ENCODE measurements at places on chromosomes 3 and 15.

DNA sequence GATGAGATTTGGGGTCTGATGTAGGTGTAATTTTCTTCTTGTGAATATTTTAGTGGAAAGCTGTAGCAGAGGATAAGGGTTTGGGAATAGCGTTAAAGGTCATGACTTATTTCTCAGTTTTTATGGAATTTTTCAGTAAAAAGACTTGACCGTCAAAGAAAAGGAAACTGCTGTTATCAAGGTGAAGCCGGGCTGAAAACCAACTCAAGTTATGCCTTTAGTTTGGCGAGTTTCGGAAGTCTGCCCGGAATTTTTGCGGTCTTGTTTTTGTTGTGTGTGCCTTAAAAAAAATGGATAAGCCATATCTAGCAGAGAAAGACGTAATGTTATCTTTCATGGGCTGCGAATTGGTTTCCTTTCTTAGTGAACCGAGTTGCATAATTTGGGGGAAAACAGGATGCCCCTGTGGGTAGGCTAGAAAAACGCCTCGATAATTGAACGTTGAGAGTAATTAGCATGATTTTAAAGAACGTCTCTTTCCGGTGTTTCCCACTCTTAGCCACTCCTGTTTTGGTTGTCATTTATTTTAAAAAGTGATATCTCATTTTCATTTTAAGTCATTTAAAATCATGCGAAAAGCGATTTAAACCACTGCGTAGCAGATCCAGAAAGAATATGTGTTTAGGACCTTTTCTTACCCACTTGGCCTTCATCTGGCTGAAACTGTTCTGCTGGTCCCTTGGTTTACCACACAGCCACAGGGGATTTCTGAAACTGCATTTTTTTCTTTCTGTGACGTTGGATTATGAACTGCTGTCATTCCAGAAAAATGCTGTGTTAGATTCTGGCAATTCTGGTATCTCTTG is 1.1 kb downstream of the NFKBIZ start:
- peak; percentile 81 for DNase-seq

GRCh38 chr3:171832989-171833388 is 10.2 kb upstream of the TMEM212 start:
- no peak for DNase-seq

GRCh38 chr3:2061360-2061759 is 37.3 kb upstream of the CNTN4 start:
- no peak for DNase-seq

GRCh38 chr15:37107071-37107743 is 6.9 kb upstream of the MEIS2 start:
- no peak for DNase-seq

- peak; percentile 59 for DNase-seq
Observed at GRCh38 chr15:33908406-33908805, 59.9 kb upstream of the CHRM5 start.

- peak; percentile 19 for DNase-seq
Observed at GRCh38 chr3:72368331-72368975, 479.8 kb downstream of the SHQ1 start.

DNA sequence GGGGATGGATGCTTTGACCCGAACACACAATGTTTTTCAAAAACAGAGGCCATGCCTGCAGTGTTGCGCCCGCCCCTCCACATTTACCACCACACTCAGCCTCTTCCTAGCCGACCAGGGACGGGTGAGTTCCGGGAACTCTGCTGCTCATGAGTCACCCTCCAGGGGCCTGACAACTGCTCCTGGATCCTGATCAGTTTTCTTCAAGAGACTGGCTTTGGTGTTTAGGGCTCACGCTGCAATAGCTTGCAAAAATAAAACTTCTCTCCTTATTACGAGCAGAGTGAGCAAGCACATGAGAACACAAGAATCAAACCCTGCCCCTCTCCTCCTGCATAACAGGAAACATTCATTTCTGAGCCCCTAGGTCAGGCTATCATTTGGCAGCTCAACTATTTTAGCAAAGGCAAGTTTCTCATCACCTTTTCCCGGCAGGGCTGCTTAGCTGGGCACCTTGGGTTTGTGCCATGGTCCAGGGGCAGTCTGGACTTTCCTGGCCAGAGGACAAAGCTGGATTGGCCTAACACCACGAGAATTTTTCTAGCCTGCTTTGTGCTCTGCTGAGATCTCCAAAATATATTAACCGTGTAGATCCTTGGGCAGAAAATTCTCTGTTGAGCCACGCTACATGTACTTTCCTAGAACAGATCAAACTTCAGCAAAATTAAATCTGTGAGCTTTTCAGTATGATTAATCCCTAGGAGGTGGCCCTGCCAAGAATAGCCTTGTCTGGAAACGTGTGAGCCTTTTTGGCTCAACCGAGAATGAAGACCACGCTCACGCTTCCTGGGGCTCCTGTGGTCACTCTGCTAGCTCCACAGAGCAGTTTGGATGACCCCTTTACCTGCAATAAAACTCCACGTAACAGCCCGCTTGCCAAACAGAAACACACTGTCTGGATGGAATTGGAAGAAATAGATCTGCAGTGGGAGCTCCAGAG is 52.7 kb upstream of the SPATA12 start:
- peak; percentile 85 for DNase-seq

GRCh38 chr3:35028157-35028556 is 611.2 kb upstream of the ARPP21 start:
- DNase-seq = no peak

GRCh38 chr3:7536921-7537320 is 676.0 kb downstream of the GRM7 start:
- no peak for DNase-seq

- no peak for DNase-seq
Observed at GRCh38 chr3:61683549-61684236, 122.3 kb downstream of the PTPRG start.

GRCh38 chr3:65597952-65598413 is 440.7 kb downstream of the MAGI1 start:
- no peak for DNase-seq

GRCh38 chr15:50750227-50750705 is 15.2 kb downstream of the SPPL2A start:
- DNase-seq = no peak

DNA sequence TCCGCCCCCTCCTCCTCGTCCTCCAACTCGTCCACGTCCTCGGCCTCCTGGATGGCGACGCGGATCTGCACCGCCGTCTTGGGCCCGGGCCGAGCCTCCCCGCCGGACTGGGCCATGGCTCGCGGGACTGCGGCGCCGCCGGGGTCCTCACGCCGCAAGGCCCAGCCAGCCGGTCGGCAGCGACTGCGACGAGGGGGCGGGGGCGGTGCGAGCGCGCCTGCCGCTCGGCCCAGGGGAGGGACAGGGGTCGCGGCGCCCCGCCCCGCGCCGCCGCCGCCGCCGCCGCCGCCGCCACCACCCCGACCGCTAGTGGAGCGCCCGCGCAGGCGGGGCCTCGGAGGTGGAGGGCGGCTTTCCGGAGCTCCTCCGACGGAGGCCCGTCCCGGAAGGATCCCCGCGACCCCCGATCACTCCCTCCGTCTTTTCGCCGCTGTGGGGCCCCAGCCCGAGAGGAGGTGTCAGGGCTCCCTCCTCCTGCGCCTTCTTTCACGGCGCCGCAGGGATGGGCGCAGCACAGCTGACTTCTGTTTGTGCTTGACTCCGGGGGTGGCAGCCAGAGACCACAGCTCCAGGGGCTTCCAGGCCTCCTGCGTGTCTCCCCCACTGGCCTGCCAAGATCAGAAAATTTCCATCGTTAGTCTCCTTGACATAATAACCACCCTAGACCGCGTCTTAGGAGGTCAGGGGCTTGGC is at the start of gene LARP6:
Gene LARP6 (minus strand): TSS at position 185 of the 693 bp plus-strand sequence. CDS start 69 bp downstream, at position 116.
- DNase-seq = peak; percentile 36

DNA sequence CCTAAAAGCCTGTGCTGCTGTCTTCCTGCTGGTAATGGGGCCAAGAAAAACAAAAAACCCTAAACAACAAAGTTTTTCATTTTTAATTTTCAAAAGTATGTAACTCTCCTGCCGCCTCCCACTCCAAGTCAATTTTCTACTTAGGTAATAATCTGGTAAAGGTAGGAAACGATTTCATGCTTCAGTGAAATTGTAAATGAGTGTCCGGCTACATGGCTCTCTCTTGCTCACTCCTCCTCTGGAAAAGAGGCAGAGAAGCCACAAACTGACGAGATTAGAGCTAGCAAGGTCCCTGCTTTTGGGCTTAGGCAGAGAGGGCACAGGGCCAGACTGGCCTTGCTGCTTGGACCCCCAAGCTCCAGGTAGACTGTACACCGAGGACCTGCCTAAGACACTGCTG is 23.5 kb downstream of the KLHL25 start:
- DNase-seq = no peak

- peak; percentile 40 for DNase-seq
Observed at GRCh38 chr3:188860147-188860546, 311.6 kb upstream of the TPRG1 start.

DNA sequence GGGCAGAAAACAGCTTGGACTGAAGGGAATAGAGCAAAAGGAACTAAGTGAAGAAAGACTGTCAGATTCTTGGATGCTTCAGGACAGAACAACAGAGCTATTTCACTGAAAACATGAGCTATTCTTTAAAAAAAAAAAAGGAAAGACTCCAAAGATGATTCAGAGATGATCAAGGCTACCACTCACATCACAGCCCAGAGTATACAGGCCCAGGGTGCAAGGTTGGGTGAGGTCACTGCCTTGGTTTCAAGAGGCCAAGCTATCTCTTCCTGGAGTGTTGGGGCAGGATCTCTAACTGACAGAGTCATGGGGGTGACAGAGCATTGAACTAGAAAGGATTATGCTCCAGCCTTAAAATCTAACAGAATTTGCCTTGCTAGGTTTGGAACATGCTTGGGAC is 118.1 kb downstream of the AGBL1 start:
- DNase-seq = no peak

DNA sequence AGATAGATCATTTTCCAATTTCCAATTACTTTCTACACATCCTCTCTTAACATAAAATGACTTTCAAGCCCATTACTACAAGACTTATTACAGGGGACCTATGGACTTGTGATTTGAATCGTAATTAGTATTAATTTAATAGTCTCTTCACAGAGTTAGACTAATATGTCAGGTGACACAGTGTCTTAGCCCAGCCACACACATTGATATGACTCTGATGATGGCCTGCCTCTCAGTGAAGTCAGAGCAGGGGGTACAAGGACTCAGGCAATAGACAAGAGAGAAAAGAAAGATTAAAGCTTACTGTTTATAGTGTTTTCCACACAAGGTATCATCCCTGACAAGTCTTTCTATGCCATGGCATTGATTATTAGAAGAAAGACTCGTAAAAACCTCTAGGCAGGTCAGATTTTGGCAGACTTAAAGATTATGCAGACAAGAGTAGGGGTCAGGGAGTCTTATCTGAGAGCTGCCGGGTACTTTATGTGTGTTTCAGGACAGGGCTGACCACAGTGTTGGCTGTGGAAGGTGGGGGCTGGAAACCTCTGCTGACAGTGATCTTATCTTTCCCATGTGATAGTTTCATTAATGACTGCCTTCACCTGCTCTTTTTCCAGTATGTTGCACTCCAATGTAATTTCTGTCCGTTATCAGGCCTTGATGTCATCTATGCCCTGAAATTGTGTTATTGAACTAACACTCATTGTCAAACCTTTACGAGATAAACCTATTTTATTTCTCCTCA is 50.1 kb downstream of the B3GALNT1 start:
- no peak for DNase-seq

GRCh38 chr3:140906785-140907184 is 34.9 kb upstream of the SLC25A36 start:
- no peak for DNase-seq

GRCh38 chr3:167684388-167684993 is 30.7 kb upstream of the WDR49 start:
- peak; percentile 58 for DNase-seq

GRCh38 chr3:184423561-184423960 is 43.7 kb downstream of the CHRD start:
- no peak for DNase-seq

DNA sequence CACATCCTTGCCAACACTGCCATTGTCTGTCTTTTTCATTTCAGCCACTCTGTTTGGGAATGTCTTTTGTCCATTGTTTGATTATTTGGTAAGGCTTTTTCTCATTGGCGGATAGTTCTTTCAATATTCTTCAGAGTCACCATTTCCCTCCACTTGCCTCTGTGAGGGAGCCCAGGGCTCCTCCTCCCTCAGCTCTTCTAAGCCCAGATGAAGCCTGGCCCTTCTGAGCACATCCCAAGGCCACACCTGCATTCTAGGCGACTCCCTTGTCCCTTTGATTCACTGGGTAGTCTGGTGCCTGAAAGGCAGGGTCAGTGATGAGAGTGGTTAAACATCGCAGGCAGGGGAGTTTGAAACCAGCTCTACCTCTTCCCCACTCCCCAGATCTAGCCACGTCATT is 12.4 kb upstream of the LTF start:
- DNase-seq = no peak

- peak; percentile 52 for DNase-seq
Observed at GRCh38 chr3:55180161-55180560, 252.3 kb upstream of the LRTM1 start.

- DNase-seq = no peak
Observed at GRCh38 chr3:167898091-167898490, 162.6 kb downstream of the SERPINI1 start.

GRCh38 chr3:127005864-127006500 is 23.1 kb downstream of the PLXNA1 start:
- DNase-seq = peak; percentile 48

- peak; percentile 38 for DNase-seq
Observed at GRCh38 chr3:183745300-183746098, 47.9 kb downstream of the YEATS2 start.

DNA sequence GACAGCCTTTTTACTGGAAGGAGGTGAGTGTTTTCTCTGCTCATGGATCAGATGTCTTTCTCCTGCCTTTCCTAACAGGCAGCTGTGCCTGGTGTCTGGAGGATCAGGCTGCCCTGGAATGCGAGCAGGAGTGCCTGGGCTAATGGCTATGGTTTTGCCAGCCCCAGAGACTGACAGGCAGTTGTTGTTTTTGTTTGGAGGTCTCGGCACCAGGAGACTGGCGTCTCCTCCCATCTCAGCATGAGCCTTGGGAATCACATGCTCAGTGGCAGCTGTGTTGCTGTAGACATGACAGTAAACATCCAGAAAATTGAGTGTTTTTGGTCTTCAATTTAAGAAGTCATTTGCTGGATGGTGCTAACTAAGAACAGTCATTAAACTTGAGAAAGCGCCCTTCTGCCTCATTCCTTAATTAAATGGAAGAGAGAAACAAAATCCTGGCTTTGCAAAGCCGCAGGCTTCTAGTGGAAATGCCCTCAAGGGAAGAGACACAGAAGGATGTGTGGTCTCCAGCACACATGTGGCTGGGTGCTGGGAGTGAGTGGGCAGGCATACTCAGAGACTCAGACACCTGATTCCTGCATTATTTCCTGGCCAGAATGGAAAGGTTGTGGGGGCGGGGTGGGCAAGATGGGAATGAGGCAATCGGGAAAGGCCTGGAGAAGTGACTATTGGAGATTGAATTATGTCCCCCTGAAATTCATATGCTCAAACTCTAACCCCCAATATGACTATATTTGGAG is 97.0 kb upstream of the NMNAT3 start:
- DNase-seq = no peak

- DNase-seq = no peak
Observed at GRCh38 chr3:22326305-22326704, 575.3 kb upstream of the ZNF385D start.

GRCh38 chr3:72997421-72997961 is 880 bp downstream of the PPP4R2 start:
- peak; percentile 64 for DNase-seq

DNA sequence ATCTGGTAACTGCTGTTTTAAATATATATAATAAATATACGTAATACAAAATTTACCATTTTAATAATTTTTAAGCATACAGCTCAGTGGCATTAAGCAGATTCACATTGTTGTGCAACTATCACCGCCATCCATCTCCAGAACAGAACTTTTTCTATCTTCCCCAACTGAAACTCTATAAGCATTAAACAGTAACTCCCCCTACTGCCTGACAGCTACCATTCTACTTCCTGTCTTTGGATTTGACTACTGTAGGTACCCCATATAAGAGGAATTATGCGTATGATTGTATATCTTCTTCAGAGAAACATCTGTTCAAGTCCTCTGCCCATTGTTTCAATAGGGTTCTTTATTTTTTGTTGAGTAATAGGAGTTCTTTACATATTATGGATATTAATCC is 36.8 kb downstream of the EID1 start:
- no peak for DNase-seq

Measured in IMR-90 (cell line).